ENCODE measurements at places on chromosomes 16 and 17. TPM values are rescaled to one million over a fixed set of nuclear protein-coding genes. Genes with fewer than 3 reads are reported as not detected.

EXOC3L1 gene
- total RNA-seq, result 13.8 TPM

HID1 gene
- 36.5 TPM for total RNA-seq

KRT33B gene
- total RNA-seq, result not detected

DOC2A gene
- total RNA-seq, result not detected

BRIP1 gene
- 10.8 TPM for total RNA-seq

CCDC200 gene
- not detected for total RNA-seq

RRAD gene
- total RNA-seq, result 39.7 TPM

ARL5C gene
- total RNA-seq, result not detected

DNA sequence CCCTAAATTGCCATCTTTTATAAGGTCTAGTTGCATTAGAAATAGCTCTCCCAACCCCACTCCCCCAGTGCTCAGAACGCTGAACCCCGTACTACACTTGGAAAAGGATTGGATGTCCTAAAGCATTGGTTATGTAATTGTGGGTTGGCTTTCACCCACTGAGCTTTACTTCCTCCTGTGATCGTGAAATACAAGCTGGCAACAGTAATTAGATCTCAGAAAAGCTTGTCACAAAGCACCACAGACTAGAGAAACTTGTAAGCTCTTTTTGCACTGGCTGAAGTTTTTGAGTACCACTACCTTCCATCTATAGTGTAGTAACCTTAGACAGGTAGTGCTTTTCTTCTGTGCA, 54.4 kb downstream of the SIAH1 start:
- no peak for DNase-seq
- H3K27me3 ChIP-seq, result no peaks in the 10 kb centered on the region
- H3K4me3 ChIP-seq, result no peak overlapping the region
- H3K36me3 ChIP-seq, result peaks cover 12% of the 10 kb centered on the region
- no peak overlapping the region for H3K27ac ChIP-seq

- peak overlapping the region; percentile 45 for H3K4me3 ChIP-seq
- no peak for DNase-seq
- no peaks in the 10 kb centered on the region for H3K36me3 ChIP-seq
- H3K4me1 ChIP-seq, result peaks cover 4% of the 10 kb centered on the region
- no peaks in the 10 kb centered on the region for H3K27me3 ChIP-seq
- H3K27ac ChIP-seq, result no peak overlapping the region
Measured at GRCh38 chr16:50267151-50267631, 840 bp downstream of the ADCY7 start.

GRCh38 chr17:12568358-12569251, 97.1 kb upstream of the MYOCD start:
- DNase-seq, result no peak
- H3K4me3 ChIP-seq, result no peak overlapping the region
- H3K4me1 ChIP-seq, result no peaks in the 10 kb centered on the region

- no peak overlapping the region for H3K27ac ChIP-seq
- DNase-seq, result no peak
- H3K27me3 ChIP-seq, result no peaks in the 10 kb centered on the region
- H3K36me3 ChIP-seq, result no peaks in the 10 kb centered on the region
- peaks cover 5% of the 10 kb centered on the region for H3K4me1 ChIP-seq
Measured at GRCh38 chr16:9867176-9867575, 315.1 kb downstream of the GRIN2A start.

DNA sequence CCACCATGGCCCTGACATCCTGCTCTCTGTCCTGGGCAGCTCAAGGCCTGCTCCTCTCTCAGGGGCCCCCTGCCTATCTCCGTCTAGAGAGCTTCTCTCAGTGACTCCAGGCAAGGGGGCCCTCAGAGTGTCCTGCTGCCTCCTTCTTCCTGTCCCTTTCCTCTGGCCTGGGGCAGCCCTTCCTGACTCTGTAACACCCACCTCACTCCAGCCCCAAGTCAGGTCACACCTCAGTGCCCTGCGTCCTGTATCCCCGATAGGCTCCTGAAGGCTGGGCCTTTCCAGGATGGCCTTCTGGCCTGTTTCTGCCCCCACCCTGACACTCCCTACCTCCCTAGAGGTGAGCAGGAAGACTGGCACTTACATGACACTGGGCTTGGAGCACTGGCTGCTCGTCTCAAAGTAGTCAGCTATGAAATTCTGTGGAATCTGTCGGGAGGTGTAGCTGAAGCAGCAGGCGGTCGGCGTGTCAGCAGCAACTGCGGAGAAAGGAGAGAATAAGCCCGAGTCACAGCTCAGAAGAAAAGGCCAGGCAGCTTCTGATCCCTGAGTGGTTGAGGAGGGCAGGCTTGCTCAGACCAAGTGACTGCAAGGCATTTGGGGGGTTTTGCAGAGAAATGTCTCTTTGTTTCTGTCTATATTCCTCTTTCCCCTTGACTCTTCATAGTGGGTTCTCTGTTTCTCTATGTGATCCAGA, 976 bp downstream of the CCL3L1 start:
- peaks cover 5% of the 10 kb centered on the region for H3K4me1 ChIP-seq
- no peaks in the 10 kb centered on the region for H3K36me3 ChIP-seq
- H3K4me3 ChIP-seq, result no peak overlapping the region
- H3K27ac ChIP-seq, result no peak overlapping the region
- no peak for DNase-seq

DNA sequence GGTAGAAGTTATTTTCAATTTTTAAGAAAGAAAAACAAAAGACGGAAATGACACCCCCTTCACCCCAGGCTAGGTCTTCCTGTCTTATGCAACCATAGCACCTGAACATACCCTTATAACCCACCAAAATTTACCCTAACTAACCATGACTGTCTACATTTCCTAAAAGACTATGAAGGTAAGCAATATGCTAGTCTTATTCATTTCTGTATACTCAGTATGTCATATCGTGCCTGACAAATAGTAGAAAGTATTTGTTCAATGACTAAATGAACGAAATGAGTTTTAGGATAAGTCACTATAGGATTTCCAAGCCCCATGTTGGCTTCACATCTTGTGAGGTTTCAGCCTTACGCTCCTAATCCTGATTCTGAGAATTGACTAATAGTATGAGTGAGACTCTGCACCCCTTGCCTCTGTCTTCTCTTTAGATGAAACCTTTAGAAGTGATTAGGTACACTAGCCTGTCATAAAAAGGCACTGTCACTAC, 6.5 kb downstream of the ADAT1 start:
- H3K4me1 ChIP-seq, result peaks cover 7% of the 10 kb centered on the region
- H3K36me3 ChIP-seq, result peaks cover 87% of the 10 kb centered on the region
- H3K27ac ChIP-seq, result no peak overlapping the region
- no peak for DNase-seq

- no peak overlapping the region for H3K4me3 ChIP-seq
- H3K36me3 ChIP-seq, result no peaks in the 10 kb centered on the region
Measured at GRCh38 chr16:13852827-13853226, 67.1 kb upstream of the ERCC4 start.

DNA sequence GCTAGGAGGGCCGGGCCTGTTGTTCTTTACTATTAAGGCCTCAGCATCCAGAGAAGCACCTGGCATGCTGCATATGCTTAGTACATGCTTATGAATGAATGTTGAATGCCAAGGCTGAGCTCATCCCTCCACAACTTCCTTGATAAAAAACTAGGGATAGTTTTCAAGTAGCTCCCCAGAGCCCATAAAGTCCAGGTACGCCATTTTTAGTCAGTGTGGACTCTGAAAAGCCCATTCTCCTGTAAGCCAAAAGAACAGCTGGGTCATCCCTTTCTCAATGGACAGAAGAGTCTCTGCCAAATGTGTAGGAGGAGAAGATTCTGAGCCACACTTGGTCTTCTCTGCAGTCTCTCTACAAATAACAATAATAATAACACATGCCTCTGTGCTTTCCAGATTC, 8.9 kb upstream of the ITGB3 start:
- no peak overlapping the region for H3K4me3 ChIP-seq
- peaks cover 14% of the 10 kb centered on the region for H3K4me1 ChIP-seq
- H3K36me3 ChIP-seq, result no peaks in the 10 kb centered on the region
- no peaks in the 10 kb centered on the region for H3K27me3 ChIP-seq
- no peak overlapping the region for H3K27ac ChIP-seq

DNA sequence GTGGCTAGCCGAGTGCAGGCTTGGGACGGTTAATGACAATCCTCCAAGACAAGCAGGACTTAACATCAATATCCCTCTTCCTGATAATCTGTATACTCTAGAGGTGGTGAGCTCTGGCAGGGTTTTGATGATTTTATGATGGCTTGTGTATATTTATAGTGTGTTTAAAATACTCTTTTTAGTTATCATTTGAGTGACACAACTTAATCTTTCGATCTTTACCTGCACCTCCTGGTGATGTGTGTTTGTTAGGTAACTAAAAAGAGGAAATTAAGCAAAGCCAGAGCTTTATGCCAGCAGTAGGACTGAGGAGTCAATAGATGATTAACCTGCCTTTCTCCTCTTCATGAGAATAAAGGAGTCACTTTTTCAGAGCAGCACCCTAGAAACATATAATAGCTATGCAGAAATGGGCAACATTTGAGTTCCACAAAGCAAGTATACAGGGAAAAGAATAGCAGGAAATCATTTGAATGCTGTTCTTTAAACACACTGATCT, 210.5 kb downstream of the IRX3 start:
- H3K4me3 ChIP-seq, result no peak overlapping the region
- no peaks in the 10 kb centered on the region for H3K36me3 ChIP-seq
- H3K27ac ChIP-seq, result no peak overlapping the region

GRCh38 chr17:76547642-76548202, 7.9 kb downstream of the PRCD start:
- peaks cover 28% of the 10 kb centered on the region for H3K27me3 ChIP-seq
- no peak overlapping the region for H3K27ac ChIP-seq
- peaks cover 42% of the 10 kb centered on the region for H3K4me1 ChIP-seq
- no peak overlapping the region for H3K4me3 ChIP-seq
- DNase-seq, result no peak

- no peak overlapping the region for H3K4me3 ChIP-seq
- H3K4me1 ChIP-seq, result peaks cover 18% of the 10 kb centered on the region
- no peak overlapping the region for H3K27ac ChIP-seq
- no peak for DNase-seq
Measured at GRCh38 chr17:61391595-61392291, 7.9 kb upstream of the TBX2 start.

- H3K27me3 ChIP-seq, result peaks cover 44% of the 10 kb centered on the region
- no peaks in the 10 kb centered on the region for H3K4me1 ChIP-seq
- no peak overlapping the region for H3K27ac ChIP-seq
- H3K4me3 ChIP-seq, result no peak overlapping the region
- no peaks in the 10 kb centered on the region for H3K36me3 ChIP-seq
Measured at GRCh38 chr17:73934696-73935095, 268.8 kb upstream of the RPL38 start.

- no peak for DNase-seq
- H3K4me3 ChIP-seq, result no peak overlapping the region
- peaks cover 10% of the 10 kb centered on the region for H3K4me1 ChIP-seq
- H3K27ac ChIP-seq, result no peak overlapping the region
- H3K27me3 ChIP-seq, result no peaks in the 10 kb centered on the region
Measured at GRCh38 chr16:2586901-2587480, 49.2 kb downstream of the PDPK1 start.

GRCh38 chr17:68384471-68384870, 72.8 kb downstream of the WIPI1 start:
- peaks cover under 1% of the 10 kb centered on the region for H3K4me1 ChIP-seq
- H3K27ac ChIP-seq, result peak overlapping the region; percentile 43
- H3K27me3 ChIP-seq, result no peaks in the 10 kb centered on the region
- DNase-seq, result no peak
- no peak overlapping the region for H3K4me3 ChIP-seq
